Right renal pelvis (tissue), 4 donors: ENCODE measurements at places on chromosomes 1 and 21.

DNA sequence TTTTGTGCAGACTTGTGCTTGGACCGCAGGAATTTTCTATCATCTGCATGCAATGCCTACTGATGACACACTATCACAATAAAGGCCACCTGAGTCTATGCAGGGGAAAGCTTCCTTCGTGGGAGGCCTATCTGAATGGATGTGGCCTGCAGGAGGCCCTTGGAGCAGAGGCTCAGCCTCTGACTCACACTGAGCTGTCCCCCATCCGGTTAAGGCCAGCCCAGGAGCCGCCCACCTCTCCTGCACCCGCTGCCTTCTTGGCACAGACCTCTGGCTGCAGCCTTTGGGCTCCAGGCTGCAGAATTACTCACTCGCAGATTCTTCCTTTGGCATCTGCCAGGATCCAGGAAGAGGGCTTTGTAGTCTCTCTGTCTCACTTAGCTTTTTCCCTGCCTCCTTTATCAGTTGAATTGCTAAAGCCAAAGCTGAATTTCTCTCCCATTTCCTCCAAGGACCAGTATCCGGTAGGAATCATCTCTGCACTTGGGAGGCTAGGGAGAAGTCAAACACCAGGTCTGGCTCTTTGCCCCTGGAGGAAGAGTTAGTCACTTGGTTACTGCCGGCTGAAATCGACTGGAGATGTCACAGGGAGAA lies 65.1 kb upstream of the JUN start:
- no peak for DNase-seq

GRCh38 chr1:202131956-202132821 lies 9.5 kb downstream of the GPR37L1 start:
- DNase-seq: no peak

GRCh38 chr1:45669379-45669778 lies 17.0 kb downstream of the GPBP1L1 start:
- DNase-seq: no peak

DNA sequence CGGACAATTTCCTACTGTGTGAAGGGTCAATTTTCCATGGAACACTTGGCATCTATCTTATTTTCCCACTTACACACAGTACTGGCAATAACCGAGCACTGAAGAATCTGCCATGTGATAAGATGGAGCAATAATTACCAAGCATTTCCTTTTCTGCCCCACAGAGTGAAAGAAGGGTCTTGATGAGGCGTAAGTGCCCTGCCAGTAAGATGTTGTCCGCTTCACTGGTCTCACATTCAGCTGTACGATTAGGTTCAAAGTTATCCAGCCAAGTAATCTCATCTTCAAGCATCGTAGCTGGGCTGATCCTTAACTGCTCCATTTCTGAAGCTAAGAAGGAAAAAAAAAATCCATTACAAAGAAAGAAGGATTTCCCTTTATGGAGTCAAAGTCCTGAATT lies 67.8 kb downstream of the PCSK9 start:
- no peak for DNase-seq

DNA sequence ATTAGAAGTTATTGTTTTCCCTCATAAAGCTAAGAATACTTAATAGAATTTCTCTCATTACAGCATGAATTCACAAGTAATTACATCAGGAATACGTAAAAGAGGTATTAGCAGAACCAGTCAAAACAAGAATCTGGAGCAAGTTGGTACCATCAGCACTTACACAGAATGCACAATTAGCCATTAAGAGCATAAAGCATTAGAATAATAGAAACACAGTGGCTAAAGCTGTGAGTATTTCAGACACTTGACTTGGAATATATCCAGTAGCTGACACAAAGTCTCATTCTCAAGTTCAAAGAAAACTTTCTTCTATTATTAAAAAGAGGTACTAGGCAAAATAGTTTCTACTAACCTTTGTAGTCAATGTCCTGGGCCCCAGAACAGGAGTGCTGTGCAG lies 49.6 kb downstream of the KRTAP19-8 start:
- no peak for DNase-seq
